NCI-H526 (cell line): ENCODE measurements at places on chromosomes 16 and 17.

DNA sequence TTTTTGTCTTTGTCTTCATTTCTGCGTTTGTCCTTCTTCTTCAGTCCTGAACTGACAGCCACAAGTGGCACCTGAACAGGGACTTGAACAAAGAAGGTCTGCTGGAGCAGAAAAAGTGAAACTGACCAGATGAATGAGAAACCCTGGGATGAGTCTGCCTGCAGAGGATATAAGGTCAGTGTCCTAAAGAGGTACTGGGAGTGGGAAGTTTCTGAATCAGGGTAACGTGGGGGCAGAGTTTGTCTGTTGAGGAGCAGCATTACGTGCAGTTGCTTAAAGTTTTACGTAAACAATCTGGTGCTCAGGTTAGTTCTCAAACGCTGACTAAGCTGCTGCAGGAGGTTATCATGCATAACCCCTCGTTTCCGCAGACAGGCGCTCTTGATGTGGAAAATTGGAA lies 2057.6 kb downstream of the TP53TG3F start:
- no peak for DNase-seq

DNA sequence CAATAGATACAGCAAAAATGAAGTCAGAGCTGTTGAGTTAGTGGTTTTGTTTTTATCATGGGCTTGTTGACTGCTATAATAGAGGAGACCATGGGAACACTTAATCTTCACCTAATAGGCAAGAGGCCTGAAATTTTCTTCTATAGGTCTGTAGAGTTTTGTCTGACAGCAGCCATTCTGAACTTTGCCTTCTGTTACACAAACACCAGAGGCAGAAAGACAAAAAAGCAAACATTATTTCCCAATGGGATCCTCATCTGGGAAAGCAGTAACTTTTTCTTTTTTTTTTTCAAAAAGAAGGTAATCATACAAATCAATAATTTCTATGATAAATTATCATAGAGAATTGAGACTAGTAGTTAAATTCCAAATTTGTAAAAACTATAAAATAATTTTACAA lies 494.1 kb downstream of the TOX3 start:
- no peak for DNase-seq

GRCh38 chr17:65956814-65957213 lies 235.1 kb downstream of the CEP112 start:
- no peak for DNase-seq

DNA sequence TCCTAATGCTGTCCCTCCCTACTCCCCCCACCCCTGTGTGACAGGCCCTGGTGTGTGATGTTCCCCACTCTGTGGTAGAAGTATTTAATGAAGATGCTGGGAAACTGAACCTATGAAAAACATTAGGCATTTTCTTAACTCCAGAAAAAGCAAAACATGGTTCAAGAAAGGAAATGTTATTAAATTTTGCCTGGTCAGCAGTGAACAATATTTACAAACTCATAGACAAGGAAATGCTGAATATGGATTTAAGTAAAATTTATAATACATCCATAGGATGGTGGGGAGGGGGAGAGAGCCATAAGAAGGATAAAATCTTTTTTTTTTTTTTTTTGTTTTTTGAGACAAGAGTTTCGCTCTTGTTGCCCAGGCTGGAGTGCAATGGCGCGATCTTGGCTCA lies 10.8 kb upstream of the CRYBA1 start:
- DNase-seq = no peak

DNA sequence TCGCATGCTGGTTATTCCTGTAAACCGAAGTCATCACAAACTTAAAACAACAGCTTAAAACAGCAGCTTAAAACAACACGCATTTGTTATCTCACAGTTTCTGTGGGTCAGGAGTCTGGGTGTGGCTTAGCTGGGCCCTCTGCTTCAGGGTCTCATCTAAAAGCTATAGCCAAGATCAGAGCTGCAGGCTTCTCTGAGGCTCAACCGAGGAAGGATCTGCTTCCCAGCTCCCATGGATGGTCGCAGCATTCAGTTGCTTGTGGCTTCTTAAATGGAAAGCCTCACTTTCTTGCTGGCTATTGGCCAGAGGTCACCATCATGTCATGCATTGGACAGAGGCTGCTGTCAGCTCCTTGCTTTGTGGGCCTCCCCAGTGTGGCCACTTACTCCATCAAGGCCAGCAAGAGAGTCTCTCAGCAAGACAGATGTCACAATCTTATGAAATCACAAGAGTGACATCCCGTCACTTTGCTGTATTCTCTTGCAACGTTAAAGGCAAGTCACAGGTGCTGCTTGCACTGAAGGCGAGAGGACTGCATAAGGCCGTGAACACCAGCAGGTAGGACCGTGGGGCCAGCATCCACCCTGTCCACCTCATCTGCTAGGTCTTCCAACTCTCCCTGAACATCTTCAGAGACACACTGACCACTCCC lies 117.9 kb upstream of the TNRC6C start:
- DNase-seq = no peak

- no peak for DNase-seq
Observed at GRCh38 chr17:80441133-80441578, 26.2 kb downstream of the ENDOV start.

- DNase-seq = no peak
Observed at GRCh38 chr17:266219-266618, 84.8 kb upstream of the DOC2B start.

- no peak for DNase-seq
Observed at GRCh38 chr17:18323007-18323406, 7.9 kb downstream of the SMCR8 start.

DNA sequence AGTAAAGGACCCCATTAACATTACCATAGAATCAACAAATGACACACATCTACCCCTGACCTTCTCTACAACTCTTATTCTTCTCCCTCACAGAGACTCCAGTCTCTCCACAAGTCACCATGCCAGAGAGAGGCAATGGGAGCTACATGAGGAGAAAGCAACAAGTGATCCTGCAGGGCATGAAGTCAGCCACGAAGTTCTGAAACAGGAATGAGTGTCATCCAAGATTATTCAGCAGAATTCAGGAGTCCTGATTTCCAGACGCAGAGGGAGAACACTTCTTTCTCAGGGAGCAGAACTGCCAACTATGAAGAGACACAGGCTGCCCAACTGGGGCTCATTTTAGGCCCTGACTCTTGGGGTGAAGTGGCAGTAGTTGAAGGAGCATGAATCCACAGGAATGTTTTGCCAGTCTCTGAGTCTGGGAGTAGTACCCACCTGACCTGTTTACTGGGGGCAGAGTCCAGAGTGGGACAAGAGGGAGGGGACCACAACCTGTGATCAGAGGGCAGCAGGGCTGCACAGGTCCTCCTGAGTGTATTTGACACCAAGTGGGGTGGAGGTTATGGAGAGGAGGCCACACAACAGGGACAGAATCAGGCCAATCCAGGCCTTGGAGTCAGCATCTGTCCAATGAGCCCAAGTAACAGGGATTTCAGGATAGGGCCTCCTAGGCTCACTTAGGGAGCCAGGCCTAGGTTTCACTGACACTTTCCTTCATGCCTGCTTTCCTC lies 2.4 kb upstream of the MTMR4 start:
- DNase-seq = peak; percentile 23

GRCh38 chr16:27703121-27703520 lies 153.2 kb downstream of the KATNIP start:
- DNase-seq = no peak
